Effector CD4-positive, alpha-beta T cell (primary cell): ENCODE measurements at places on chromosomes 2 and 18.

- DNase-seq: no peak
Measured at GRCh38 chr18:70310560-70311320, 21.9 kb downstream of the SOCS6 start.

- no peak for DNase-seq
Measured at GRCh38 chr2:167785606-167786216, 461.7 kb downstream of the STK39 start.

DNA sequence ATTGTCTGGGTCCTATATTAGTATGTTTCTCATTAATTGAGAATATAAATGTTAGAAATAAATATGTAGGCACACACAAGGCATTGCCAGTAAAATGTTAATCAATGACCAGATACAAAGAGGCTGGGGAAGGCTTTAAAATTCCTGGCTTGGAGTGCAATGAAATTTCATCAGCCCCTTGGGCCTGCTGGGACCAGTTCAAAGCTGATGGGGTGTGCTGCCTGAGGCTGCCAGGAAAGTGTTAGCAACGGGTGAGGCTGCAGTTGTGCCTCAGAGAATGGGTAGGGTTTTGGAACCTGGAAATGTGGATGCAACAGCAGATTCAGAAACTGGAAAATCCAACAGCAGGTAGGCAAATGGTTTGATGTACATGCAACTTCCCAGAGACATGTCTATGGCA lies 68.9 kb downstream of the DIPK1C start:
- DNase-seq: no peak

DNA sequence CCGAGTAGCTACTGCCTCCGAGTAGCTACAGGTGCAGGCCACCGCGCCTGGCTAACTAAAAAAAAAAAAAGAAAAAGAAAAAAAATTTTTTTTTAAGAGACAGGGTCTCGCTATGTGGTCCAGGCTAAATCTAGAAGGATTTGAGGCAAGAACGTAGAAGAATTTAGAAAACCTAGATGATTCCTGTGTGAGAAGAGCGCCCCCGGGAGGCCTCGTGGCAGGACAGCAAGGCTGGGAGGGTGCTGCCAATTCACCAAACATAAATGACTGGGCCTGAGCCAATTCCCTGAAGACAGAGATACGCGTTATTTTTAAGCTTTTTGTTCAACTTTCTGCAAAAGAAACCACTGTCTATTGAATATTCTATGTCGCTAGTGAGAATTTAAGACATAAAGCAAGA lies 90.1 kb upstream of the TGFA start:
- DNase-seq: no peak

DNA sequence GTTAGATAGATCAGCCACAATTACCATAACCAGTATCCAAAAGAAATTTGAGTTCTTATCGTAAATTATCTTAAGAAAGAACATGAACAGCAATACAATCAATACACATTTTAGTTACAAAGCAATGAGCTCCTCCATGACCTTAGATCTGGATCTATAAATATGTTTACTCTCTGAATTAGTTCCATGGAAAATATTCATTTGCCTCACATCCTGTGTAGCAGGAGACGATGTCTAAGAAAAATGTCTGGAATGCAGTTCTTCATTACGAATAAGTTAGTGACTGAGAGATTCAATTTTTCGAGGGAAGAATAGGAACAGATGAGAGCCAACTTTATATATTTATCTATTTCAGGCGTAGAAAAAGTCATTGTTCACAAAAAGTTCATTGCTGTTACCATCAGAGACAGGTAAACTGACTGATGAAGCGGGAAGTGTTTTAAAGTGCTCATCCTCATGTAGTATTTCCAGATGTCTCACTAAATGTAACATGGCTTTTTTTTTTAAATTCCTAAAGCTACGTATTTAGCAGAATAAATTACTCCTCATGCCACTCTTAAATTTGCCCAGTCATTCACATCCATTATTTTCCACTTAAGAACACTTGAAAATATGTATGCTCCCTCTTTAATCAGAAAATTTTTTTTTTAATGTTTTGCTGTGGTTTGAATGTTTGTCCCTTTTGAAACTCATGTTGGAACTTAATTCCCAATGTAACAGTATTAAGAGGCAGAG lies 106.5 kb upstream of the SCN1A start:
- DNase-seq: no peak

DNA sequence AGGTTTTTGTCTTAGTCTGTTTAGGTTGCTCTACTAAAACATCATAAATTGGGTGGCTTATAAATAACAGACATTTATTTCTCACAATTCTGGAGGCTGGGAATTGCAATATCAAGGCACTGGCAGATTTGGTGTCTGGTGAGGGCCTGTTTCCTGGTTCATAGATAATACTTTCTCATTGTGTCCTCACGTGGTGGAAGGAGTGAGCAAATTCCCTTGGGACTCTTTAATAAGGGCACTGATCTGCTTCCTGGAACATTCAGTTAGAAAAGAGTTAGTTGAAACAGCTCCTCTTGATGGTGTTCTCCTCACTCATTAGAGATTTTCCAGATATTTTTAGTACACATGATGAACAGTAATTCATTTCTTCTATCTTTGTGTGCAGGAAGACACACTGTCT lies 22.3 kb downstream of the COL4A3 start:
- no peak for DNase-seq

DNA sequence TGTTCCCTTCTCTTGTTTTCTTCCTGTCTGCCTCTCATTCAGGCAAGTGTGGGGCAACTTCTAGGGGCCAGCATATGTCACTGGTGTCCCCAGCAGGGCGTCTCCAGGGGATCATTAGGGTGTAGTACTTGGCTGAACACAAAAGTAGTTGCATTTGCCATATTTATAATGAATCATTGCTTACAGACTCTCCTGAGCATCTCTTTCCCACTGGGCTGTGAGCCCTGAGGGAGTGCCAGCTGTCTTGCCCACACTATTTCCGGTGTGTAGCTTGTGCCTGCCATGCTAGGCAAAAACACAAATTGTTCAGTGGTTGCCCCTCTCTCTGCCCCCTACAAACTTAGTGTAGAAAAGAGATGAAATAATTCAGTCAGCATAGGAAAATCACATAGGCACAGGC lies 40.8 kb upstream of the SCLY start:
- no peak for DNase-seq

DNA sequence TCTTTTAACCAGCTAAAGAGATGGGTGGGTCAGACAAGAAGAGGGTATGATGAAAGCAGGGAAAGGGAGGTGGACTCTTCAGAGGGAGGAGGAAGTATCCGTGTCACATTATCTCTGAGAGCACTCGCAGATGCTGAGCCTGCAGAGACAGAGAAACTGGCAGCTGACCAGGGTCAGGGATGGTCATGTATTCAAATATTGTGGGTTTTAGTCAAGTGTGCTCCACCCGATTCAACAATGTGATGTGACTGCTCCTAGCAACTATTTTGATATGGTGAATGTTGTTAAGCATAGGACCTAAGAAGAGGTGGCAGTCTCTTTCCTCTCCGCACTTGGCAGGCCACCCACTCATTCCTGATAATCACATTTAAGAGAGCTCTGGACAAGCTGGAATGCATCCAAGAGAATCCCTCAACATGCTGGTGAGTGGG lies 1.3 kb upstream of the CLIP4 start:
- DNase-seq: no peak

DNA sequence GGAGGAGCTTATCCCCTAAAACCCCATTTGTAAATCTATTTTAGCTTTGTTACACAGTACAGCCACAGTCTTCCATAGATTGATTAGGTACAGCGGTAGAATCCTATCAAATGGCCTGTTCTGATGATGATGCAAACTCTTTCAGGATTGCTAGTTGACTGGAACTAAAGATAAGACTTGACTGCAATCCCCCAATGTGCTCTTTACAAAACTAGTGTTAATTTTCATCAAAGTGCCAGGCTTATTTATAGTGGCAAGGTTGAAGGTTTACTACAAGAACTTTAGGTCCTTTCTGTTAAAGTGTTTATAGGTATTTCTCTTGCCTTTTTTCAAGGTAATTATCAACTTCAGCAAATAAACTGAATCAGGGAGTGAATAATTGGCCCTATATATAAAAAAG lies 9.0 kb upstream of the OTX1 start:
- no peak for DNase-seq

DNA sequence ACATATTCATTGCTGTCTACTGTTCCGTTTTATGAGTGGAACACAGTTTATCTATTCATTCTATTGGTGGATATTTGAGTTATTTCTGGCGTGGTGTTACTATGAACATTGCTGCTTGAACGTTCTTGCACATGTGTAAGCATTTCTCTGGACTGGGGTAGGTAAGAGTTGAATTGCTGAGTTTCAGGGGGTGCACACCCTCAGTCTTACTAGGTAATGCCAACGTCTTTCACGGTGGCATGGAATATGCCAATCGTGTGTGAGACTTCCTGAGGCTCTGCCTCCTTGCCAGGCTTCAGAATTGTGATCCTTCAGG lies 56.4 kb upstream of the TXNDC2 start:
- no peak for DNase-seq

DNA sequence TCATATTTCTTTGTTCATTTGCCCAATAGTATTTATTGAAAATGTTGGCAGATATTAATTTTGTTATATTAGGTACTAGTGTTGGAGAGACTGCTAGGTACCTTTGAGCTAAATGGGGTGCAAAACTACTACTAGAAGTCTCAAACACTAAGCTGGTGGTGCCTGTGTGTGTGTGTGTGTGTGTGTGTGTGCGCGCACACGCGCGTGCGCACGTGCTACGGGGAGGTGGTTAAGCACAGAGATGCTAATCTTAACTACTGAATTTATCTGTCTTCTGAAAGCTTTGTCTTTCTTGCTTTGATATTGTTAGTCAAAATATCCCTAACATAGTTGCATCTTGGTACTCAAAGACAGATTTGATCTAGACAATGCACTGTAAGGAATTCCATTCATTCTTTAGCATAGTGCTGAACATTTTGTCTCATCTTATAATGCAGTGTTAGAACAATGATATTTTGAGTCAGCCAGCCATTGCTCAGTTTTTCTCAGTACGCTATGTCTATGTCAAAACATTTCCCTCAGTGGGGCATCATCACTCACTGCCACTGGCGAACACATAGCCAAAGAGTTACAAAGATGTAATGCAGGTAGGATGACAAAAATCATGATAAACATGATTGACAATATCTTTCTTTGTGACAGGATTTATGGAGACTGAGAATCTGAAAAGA lies 396.0 kb upstream of the RGPD4 start:
- no peak for DNase-seq

DNA sequence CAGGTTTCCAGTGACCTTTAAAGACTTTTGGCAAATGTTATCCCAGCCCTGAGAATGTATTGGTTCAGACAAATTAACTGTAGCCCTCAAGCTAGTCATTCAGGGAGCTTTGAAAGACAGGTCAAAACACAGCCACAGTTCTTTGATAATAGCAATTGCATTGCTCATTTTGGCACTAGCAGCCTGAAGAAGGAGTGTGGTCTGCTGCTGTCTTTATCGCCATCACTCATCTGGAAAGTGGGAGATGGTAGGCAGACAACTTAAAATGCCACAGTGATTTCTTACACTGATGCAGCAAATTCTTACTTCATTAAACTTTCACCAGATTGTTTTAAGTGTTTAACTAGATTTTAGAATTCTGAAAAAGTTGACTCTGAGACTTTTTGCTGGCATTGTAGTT lies 47.2 kb downstream of the DOK6 start:
- no peak for DNase-seq

GRCh38 chr18:8373486-8373885 lies 235.8 kb upstream of the RAB12 start:
- DNase-seq: no peak

DNA sequence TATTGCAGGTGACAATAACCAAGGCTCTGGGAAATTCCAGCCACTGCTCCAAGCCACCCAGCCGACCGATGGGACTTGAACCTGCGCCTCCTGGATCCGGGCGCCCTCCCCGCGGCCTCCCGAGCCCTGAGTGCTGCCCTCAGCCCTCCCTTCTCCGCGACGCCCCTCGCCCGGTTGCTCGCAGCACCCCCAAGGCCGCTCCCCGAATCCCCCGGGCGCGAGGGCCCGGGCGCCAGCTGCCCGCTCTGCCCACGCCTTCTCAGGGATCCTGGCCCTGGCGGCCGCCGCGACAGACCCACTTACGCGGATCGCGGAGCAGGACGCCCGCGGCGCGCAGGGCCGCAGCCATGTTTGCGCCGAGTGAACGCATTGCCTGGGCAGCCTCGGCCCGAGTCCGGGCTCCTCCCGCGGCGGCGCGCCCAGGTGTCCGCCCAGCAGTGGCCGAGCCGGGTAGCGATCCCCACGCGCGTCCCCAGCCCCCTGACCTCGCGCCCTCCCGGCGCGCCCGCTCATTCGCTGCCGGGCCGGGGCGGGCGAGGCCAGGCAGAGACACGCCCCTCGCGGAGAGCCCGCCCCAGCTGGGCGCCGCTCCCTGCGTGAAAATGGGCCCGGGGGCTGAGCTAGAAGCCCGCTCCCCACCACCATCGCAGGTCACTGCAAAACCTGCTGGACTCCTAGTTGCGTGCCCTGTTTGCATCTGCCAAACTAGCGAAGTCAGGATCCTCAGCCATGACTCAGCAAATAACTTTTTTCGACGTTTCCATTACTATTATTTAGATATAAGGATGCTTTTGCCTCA lies at the start of gene FECH:
Gene FECH, minus strand, starts transcription at position 452 of the 799 bp plus-strand sequence. Its CDS starts 82 bp downstream, at position 370.
- peak; percentile 52 for DNase-seq

DNA sequence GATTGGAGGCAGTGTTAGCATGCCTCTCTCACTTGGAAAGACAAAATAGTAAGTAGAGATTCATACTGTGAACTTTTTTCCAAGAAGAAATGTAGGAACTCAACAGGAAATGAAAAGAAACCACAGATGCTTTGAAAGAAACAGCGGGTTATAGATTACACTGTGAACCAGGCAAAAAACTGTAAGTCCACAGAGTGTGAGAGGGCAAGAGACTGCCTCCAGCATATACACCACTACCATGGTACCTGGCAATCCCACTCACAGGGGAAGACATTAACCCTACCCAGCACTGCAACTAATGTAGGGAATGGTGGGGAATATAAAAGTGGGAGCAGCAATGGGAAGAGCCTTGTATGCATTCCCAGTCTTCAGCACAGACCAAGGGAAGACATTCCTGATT lies 150.6 kb upstream of the GALNT5 start:
- no peak for DNase-seq

- no peak for DNase-seq
Measured at GRCh38 chr2:210541290-210541902, 15.0 kb upstream of the CPS1 start.

- no peak for DNase-seq
Measured at GRCh38 chr18:41320100-41320499, 634.9 kb upstream of the PIK3C3 start.

DNA sequence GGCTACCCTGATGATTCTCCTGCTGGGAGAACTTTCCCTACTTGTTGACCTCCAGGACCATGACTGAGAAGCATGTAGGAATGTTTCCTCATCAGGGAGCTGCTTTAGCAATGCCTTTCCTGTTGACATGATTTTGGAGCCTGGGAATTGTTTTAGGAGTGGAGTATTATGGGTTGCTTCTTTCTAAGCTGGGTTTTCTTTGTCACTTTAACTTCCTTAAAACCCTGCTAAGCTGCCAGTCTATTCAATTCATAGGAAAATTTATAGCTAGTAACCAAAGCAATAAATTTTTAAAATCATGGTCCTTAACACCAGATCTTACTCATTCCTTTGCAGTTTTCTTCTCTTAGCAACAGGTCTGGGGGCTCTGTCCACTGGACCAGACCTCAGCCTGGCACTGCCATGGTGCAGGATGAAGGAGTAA lies 125.6 kb upstream of the TACR1 start:
- no peak for DNase-seq
